ENCODE measurements at places on chromosomes 7 and 10.

DNA sequence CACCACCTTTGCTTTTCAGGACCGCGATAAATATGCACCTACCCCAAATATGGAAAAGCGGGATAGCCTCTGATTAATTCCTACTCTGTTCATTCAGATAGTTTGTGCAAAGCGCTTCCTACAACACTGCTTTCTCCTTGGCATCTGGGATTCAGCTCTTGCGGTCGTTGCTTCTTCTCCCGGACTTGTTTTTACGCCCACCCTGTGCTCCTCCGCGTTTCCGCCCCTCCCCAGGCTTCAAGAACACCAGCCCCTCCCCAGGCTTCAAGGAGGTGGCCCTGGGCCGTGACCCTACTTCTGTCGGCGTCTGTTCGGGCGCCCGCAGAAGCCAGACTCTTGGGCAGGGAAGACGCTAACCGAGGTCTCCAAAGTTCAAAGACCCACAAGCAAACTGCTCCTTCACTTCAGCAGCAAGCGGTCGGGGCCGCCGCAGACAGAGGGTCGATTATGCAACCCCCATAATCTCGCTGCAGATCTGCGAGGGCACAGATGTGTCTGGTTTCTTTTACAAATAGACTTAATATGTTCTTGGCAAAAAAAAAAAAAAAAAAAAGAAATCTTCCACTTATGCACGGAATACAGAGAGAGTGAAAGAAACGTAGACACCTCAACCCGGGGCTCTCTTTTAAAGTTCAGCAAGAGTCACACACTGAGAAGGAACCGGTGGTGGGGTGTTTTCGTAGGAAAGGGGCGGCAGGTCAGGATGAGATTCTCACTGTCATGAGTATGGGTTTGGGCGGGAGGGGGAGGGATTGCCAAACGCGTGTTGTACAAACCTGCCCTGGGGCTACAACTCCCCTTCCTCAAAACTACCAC lies 1.9 kb downstream of the DLX5 start:
- DNase-seq = no peak

DNA sequence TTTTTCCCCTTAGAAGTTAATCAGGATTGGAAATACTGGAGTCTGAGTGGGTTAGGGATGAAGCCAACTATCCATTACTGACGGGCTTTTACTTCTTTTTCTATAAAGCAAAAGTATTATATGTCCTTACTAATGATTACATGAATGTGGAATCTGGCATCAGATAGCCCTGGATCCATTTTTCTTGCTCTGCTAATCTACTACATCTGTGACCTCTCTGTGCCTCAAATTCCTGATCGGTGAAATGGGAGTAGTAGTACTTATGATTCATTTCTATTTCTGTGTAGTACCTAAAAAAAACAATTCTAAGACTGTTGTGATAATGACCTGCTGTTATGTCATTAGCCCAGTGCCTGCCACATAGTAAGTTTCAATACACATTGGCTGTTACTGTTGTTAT lies 621.6 kb downstream of the SORCS3 start:
- DNase-seq = no peak

DNA sequence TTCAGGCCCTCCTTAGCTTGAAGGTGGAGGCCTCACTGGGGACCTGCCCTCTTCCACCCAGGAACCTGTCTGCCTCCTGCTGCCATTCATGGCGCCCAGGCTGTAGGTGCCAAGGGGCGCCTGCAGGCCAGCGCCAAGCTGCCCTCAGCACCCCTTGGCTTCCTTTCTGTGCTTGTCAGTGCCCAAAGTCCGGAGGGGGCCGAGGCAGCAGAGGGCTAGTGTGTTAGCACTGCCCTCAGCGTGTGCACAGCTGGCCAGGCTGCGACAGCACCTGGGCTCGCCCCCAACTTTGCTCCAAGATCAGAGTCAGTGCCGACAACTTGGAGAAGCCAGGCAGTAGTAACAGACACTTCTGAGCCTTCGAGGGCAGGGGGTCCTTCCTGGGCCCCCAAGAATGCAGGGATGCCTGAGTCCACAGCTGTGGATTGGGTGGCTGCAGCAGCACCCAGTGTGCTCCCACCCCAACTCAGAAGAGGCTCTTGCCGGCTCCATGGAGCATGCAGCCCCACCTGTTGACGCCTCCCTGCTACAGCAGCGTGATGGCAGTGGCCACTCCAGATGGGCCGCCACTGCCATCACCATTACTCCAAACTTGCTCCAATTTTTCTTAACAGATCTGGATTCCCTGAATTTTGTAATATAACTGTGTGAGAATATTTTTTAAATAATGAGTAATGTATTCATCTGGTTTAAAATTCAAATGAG lies 41.7 kb downstream of the CACUL1 start:
- DNase-seq = no peak

DNA sequence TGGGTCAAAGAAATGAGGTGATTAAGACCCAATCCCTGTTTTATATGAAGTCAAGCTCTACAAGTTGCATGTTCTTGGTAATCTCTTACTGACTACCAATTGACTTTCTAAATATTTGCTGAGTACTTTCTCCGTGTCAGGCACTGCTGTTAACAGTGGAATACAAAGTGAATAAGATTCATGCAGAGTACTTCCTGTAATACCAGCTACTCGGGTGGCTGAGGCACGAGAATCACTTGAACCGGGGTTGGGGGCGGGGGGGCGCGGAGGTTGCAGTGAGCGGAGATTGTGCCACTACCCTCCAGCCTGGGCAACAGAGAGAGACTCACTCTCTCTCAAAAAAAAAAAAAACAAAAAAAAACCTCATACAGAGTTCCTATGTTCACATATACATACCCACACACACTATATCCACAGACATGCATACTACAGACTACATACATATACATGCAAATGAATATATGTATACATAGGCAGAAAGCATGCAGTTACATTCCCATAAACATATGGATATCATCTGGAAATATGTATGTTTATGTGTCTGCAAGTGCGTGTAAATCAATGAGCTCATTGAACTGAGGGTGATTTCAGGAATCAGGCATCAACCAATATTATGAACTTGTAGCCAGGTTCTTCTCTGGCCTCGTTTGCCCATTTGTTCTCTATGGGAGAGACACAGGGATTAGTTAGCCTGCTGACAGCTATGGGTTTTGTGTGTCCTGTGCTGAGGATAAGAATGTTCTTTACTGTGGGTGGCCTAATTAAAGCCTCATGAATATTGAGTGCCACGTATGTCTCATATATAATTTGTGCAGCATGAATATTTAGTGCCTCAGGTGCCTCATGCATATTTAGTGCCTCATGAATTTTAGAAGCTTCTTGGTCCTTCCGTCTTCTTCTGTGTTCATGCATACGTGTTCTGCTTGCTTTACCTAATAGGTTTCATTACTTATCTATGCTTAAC lies 73.9 kb downstream of the BICC1 start:
- DNase-seq = no peak

DNA sequence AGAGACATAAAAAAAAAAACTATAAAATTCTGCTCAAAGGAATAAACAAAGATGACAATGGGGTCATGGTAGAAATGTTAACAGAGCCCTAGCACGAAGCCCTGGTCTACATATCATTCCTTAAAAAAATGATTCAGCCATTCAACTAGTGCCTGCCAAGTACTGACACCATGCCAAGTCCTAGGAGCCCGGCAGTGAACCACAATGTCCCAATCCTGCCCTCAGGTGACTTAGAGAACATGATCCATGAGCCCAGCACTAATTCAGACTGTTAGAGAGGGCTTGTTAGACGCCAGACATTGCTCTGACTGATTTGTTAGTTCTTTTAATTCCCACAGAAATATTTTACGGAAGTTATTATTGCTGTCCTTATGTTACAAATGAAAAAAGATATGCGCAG lies 67.3 kb upstream of the VWC2 start:
- no peak for DNase-seq

DNA sequence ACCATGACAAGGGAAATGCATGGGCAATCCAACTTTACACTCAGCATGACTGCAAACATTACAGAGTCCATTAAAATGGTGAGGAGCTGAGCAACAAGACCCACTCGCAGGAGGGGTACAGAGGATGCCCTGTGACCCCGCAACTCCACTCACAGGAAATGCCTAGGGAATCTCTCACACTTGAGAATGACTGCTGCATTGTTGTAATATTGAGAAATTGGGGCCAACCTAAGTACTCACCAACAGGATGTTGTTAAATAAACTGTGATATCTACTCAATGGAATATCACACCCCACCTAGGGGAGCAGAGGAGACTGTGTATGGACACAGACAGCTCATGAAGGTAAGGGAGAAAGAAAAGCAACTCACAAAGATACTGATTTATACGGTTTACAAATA lies 53.4 kb upstream of the CAMK2B start:
- peak; percentile 34 for DNase-seq

GRCh38 chr7:113285411-113285810 lies 167.1 kb upstream of the SMIM30 start:
- no peak for DNase-seq

DNA sequence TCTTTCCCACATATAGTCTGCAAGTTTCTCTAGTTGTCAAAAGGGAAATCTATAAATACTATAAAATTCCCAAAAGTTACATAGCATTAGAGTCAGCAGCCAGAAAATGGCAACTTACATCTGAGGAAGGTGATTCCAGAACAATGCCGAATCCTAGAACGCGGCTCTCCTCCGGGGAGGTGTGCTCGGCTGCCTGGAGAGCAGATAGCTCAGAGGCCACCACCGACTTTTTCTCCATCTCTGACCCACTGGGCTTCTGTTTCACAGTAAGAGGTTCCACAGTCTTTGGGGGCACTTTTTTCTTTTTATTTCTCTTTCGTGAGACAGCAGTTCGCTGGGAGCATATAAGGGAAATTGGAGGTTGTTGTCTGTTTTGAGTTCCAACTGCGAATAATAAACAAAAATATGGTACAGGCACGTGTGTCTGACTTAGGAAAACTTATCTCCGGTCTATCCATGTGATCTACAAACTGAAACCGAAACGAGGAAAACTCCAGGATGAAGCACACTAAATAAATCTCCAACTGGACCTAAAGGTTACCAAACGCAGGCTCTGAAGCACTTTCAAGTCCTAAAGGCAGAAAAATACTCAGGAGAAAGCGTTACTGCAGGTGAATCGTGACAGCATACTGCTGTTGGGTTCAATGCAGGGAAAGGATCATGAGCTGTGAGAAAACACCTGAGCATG lies 36.2 kb downstream of the BEND7 start:
- no peak for DNase-seq

DNA sequence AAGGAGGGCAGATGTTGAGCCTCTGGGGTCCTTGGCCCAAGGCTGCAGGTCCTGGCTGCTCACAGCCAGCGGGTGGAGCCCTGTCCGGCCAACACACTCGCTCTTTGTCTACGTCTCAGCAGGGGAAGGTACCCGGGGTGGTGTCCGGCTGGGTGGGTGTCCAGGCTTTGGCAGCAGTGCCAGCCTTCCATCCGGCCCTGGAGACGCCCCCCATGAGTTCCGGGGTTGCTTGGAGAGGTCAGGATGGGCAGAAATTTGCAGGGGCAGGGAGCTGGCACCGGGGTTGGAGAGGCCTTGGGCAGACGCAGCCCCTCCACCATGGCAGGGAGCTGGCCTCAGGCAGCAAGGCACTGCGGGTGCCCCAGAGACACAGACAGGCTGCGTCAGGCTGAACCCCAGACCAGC lies 42.2 kb upstream of the ELN start:
- no peak for DNase-seq

- DNase-seq = no peak
Observed at GRCh38 chr7:28128608-28129007, 52.0 kb downstream of the JAZF1 start.

GRCh38 chr10:112446055-112446854 lies 459 bp downstream of the ZDHHC6 start:
- DNase-seq = no peak

- DNase-seq = peak; percentile 35
Observed at GRCh38 chr7:64098-64915, 128.1 kb upstream of the FAM20C start.

GRCh38 chr10:72814099-72814790 lies 79.3 kb upstream of the OIT3 start:
- DNase-seq = no peak

DNA sequence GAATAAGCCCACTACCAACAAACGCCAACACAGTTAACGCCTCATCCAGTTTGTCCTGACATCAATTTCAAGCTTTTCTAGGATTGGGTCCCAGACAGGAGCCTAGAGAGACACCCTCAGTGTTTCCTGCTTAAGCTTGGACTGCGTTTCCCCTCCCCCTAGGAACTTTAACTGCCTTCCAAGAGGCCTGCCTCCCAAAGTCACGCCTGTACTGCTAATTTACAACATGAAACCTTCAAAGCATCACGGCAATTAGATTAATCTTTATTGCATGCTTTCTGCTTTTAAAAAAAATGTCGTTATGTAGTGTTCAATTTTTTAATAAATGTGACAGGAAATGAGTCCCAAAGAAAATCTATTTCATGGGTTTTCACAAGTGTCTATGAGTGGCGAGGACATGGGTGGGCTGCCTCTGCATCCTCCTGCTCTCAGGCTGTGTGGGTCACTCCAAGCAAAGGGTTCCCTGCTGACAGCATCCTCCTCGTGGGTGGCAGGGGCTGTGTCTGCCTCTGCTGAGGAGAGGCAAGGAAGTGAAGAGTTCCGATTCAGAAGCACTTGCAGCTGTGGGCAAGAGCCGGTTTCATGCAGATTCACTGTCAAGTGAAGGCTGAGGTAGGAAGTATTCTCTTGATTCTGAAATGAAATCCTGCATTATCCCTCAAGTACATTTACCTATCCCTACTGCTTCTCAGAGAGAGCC lies 193.0 kb upstream of the KMT2E start:
- DNase-seq = no peak

GRCh38 chr10:102988404-102989314 lies 70.6 kb downstream of the CNNM2 start:
- DNase-seq = no peak

DNA sequence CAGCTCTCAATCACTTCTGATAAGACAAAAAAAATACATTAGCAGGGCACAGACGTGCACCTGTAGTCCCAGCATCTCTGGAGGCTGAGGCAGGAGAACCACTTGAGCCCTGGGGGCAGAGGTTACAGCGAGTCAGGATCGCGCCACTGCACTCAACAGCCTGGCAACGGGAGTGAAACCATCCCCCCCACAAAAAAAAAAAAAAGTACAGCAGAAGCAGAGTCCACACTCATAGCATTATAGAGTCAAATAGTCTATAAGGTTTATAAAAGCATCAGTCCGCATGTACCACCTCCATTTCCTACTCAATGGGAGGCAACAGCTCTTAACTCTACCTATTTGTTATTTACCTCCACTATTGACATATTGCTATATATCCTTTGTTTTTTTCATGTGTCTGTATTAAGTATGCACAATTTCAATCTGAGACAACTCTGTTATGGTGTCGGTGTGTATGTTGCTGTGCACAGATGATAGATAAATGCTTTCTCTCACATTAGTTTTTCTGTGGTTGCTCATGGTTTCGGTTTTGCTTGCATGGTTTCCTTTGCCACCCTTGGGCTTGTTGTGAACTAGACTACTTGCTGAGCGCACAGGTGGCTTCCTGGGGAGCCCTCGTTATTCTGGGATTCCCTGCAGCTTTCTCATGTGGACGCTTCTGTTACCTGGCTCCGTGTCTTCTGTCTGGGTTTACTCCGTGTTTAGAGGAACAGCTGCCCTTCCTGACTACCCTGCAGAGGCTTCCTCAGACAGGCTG lies 40.4 kb downstream of the PROSER2 start:
- no peak for DNase-seq

GRCh38 chr7:2621948-2622640 lies 9.7 kb upstream of the TTYH3 start:
- DNase-seq = no peak

- peak; percentile 83 for DNase-seq
Observed at GRCh38 chr7:32204361-32205018, 134.3 kb upstream of the PDE1C start.
